ENCODE measurements at places on chromosomes 1 and 21.

GRCh38 chr21:40976198-40977109, 129.5 kb upstream of the DSCAM start:
- no peak for DNase-seq

DNA sequence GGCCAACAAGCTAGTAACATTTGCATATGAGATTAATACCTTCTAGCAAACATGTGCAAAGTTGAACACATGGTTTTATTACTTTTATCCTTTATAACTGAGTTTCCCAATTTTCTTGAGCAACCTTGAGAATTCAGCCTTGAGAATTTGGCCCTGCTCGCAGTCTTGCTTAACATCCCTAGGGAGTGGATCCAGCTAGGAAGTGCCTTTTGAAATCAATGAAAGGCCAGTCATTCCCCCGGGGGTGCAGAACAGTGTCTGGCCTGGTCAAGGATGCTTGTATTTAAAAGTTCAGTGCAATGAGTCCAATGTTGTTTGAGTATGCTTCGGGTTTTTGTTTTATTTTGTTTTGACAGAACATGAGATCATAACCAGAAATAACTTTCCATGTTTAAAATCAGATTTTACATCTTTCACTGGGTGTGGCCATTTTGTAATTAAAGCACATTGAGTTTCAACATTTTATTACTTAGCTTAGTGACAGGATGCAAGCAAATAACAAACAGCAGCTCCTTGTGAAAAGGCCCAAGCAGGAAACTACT, 16.7 kb downstream of the PALMD start:
- no peak for DNase-seq

DNA sequence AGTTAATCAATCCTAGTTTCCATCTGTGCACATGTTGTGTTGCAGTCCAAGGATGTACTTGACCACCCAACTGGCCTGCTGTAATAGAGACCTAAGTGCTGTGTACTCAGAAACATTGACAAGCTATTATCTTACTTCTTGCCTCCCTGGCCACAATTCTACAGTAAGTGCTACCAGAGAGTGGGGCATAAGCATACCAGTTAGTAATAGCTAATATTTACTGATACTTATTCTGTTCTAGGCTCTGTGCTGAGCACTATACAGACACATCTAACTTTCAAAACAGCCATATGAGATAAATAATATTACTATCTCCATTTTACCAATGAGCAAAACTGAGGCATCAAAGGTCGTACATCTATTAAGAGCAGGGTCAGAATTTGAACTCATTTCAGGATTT, 49.5 kb upstream of the NPL start:
- no peak for DNase-seq

- no peak for DNase-seq
Measured at GRCh38 chr1:223035724-223036478, 107.1 kb downstream of the TLR5 start.

DNA sequence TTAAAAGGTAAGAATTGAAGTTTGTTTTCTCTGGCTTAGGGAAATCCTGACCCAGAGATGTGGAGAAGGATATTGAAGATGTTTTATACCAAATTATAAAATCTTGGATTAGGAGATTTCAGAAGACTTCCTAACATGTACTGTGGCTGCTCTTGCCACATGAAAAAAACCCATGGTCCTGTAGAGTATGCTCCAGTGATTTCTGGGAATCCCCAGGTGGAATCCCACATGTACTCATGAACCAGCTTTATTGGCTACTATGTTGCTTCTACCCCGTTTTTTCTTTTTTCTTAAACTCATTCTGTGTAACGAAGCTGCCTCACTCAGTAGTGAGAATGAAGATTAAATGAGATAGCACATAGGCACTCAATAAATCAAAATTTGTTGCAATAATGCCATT, 132.7 kb upstream of the SGIP1 start:
- no peak for DNase-seq

DNA sequence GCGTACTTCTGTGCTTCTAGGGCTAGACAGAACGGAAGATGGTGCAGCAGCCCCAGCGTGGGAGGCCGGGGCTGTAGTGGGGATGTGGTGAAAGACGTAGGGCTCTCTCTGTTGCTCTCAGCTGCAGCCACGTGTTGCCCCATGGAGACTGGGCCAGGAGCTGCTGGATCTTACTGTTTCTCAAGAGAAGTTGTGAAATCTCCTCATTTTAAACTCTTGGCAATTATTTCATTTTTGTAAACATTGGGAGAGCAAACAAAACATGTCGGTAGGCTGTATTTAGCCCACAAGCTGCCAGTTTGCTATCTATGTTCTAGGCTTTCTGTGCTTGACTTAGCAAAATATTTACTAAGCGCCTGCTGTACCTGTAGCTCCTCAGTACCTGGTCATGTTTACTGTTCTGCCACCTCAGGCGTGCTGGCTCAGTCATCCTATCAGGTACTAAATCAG, 15.9 kb upstream of the ELOA start:
- DNase-seq = peak; percentile 88

GRCh38 chr1:200561856-200562214, 58.7 kb downstream of the KIF14 start:
- no peak for DNase-seq

GRCh38 chr1:175338387-175339135, 146.0 kb upstream of the KIAA0040 start:
- peak; percentile 23 for DNase-seq

- no peak for DNase-seq
Measured at GRCh38 chr1:160863774-160864131, 1.1 kb upstream of the CD244 start.

DNA sequence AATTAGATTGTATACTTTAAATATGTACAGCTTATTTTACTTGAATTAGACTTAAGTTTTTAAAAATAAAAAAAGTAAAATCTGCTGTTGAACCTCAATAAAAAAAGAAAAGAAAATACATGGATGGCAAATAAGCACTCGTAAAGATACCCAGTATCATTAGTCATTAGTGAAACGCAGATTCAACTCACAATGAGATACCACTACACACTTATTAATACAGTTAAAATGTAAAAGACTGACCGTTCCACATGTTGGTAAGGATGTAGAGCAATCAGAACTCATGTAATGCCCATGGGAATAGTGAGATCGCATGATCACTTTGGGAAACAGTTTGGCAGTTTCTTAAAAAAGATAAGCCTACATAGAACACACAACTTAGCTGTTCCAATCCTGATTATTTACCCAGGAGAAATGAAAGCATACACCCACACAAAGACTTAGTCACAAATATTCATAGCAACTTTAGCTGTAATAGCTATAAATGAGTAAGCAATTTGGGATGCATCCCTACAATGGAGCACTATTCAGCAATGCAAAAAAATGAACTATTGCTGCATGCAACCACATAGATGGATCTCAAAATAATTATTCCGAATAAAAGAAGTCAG, 7.3 kb downstream of the SH2D1B start:
- no peak for DNase-seq

DNA sequence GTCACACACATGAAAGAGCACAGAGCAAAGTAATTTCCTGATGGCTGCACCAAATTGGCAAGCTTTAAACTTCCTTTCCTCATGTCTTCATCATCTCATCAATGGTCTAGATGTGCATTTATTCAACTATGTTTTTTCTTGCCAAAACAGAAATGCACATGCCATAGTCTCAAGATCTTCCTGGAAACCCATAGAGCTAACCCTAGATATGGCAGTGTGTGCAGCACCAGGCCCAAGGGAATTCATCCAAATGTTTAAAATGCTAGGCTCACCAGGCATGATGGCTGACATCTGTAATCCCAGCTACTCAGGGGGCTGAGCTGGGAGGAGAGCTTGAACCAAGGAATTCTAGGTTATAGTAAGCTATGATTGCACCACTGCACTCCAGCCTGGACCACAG, 31.2 kb upstream of the PALMD start:
- DNase-seq = no peak

GRCh38 chr1:89953131-89953626, 41.7 kb upstream of the ZNF326 start:
- peak; percentile 47 for DNase-seq

DNA sequence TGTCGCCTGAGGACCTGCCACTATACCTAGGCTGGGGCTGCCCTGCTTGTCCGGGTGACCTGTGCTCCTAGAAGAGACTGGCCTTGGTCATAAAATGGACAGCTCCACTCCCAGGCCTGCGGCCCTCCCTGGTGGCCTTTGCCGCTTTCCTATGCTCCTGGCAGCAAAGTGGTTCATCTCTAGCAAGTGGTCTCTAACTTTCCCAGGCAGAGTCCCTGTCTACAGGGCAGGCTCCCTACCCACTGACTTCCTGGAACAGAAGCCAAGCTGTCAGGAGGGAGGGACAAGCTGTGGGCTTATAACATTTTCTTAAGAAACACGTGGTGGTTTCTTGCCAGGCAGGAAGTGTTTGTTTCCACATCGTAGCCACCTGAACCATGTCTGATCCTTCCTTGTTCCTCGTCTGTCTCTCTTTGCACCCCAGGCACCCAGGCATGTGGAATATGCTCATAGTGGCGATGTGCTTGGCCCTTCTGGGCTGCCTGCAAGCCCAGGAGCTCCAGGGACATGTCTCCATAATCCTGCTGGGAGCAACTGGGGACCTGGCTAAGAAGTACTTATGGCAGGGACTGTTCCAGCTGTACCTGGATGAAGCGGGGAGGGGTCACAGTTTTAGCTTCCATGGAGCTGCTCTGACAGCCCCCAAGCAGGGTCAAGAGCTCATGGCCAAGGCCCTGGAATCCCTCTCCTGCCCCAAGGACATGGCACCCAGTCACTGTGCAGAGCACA, 10.1 kb downstream of the H6PD start:
- no peak for DNase-seq

DNA sequence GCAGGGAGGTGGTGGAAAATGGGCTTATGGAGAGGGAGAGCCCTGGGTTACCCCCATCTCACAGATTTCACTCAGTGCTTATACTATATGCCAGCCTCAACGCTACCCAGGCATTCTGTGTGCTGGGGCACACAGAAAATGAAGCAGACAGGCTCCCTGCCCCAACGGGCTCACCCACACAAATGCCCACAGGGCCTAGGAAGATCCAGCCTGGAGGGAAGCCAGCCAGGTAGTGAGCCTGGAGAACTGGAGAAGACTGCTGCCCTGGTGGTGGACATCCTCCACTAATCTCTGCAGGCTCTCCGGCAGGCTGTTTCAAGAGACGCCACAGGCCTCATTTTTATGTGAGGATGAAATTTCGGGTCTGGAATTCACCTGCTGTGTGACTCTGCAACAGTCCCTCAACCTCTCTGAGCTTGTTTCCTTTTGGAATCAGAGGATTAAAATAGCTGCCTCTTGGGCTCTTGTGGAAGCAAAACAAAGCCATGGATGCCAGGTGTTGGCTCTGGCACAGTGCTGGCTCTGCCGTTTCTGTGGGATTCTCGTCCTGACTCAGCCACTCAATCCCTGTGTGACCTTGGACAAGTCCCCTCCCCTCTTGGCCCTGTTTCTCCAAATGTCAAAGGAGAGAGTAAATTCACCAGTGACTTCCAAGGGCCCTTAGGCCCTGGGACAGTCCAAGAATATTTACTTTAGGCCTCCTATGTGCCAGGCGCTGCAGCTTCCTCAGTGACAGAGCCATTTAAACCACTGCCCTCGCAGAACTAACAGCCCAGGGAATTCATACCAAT, 3.6 kb downstream of the PAQR7 start:
- peak; percentile 88 for DNase-seq

- no peak for DNase-seq
Measured at GRCh38 chr1:37723390-37724078, 31.2 kb downstream of the CDCA8 start.

DNA sequence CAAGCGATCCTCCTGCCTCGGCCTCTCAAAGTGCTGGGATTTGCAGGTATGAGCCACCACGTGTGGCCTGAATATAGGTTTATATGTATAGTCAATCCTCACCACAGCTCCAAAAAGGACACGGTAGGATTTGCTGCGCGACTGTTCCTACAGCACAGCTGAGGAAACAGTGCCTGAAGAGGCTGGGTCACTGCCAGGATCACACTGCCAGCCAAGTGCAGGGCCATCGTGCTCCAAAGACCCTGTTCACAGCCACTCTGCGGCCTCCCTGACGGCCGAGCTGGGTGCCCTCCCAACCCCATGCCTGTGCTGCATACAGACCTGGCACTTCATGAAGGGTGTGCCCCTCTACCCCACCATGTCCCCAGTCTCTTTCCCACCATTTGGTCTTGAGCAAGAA, 71.4 kb downstream of the MRPL37 start:
- DNase-seq = peak; percentile 55

GRCh38 chr1:14724678-14725077, 126.2 kb downstream of the KAZN start:
- DNase-seq = no peak

DNA sequence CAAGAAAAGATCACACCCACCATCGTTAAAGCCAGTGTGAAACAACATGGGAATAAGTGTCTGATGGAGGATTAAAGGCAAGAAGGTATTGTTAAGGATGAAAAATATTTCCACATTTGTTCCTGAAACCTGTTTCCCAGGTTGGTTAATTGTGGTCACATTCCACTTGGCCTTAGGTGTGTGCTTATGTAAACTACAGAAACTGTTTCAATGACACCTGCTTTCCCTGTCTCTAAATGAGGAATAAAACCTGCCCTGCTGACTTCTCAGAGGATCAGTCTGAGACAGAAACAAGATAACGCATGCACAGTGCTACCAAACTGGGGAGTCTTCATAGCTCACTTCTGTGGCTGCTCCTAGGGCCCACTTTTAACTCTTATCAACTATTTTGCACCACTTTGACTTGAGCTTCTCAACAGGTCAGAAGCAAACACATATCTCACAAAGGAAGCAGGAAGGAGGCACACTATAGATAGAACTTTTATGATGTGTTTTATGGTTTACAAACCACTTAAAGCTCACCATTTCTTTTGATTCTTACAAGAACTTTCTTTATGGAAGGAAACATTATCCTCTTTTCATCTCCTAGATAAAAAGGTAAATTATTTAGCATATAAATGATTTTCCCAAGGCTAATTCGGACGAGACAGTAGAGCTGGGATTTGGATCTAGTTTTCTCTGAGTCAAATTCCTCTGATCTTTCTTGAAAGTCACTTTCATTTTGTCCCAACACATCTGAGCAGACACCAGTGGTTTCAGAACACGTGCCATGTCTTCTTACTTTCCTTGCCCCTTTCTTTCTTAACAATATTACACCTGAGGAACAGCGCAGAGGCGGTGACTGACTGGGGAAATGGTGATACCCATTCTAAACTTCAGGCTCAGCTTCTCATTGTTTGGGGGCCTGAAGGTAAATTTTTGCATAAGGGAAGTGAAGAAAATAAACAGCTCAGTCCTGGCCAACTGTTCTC, 33.4 kb downstream of the CYP2J2 start:
- no peak for DNase-seq

DNA sequence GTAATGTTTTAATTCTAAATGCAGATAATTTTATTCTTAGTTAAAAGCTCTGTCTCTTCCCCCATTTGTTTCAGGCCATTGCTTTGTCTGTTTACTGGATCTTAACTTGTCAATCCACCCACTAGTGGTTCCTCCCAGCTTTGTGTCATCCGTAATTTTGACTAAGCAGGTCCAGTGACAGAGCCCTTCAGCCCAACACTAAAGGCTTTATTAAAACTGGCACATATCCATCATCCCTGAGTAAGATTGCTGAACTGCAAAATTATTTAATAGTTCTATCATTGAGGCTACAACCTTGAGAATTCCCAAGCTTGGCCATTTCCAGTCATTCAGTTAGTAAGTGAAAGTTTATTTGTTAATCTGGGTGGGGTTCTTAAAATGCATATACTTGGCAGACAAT, 96.7 kb downstream of the NGF start:
- no peak for DNase-seq

DNA sequence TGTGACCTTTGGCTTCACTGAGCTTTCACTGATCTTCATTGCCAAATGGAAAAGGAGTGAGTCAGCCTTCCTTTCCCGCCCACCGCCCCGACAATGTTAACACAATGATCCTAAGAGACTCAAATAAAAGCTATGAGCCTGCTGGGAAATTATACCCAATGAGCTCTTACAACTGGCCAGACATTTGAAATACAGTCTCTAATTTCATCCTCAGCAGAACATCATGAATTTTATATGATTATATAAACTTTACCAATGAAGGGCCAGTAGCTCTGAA, 252.5 kb downstream of the SIPA1L2 start:
- no peak for DNase-seq

Data from right lobe of liver (tissue), 6 donors.